ENCODE measurements at places on chromosomes 16 and 17.

DNA sequence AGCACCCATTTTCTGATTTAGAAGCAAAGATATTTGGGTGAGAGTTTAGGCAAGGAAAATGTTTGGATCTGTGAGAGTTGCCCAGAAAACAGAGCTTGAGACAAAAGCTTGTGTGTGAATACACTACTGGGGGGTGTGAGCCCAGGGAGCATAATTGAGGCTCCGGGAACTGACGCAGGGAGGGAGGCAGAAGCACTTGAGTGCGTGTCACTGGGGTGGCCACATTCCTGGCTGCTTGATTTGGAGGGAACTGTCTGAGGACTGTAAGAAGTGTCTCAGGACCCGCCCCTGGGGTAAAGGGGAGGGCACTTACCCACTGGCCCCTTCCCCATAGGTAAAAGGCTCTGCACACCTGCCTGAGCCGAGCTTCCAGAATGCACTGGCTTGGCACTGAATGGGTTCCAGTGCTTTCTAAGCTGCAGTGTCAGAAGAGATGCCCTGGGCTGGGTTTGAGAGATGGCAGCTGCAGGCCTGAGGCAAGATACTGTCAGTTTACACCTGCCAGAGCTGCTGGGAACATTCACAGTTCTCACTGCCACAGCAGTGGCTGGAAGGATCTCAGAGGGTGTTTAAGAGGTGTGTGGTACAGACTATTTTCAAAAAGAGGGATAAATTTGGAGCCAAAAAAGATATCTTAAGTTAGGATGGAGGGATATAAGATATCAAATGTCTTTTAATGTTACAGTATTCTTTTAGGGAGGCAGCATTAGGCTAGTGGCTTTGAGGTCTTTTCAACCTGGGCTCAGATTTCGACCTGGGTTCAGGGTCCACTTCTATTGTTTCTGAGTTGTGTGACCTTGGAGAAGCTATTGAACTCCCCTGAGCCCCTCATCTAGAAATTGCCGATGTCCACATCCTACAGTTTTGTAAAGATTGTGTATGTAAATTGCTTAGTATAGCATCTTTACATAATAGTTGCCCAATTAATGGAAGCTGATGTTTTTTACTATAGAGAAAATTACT is 6.9 kb upstream of the TEX2 start:
- no peak for DNase-seq

GRCh38 chr17:47850692-47851573 is at the start of gene SP6:
TSS of gene SP6 (minus strand) at chr17:47851163. CDS start at chr17:47848429, 2,734 bp downstream.
- peak; percentile 45 for DNase-seq

GRCh38 chr16:17921357-17921978 is 415.1 kb downstream of the NPIPA8 start:
- DNase-seq, result peak; percentile 18

- DNase-seq, result no peak
Measured at GRCh38 chr17:77451245-77451893, 310.6 kb downstream of the SEC14L1 start.

DNA sequence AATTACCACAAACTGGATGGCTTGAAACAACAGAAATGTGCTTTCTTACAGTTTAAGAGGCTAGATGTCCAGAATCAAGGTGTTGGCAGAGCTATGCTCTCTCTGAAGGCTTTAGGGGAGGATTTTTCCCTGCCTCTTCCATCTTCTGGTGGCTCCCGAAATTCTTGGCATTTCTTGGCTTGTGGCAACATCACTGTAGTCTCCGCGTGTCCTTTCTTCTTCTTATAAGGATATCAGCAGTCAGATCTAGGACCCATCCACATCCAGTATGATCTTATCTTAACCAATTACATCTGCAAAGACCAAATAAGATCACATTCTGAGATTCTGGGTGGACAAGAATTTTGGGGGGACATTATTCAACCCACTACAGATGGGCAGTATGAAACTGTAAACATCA is 119.2 kb upstream of the PMFBP1 start:
- no peak for DNase-seq

GRCh38 chr16:81492311-81492761 is 47.7 kb downstream of the CMIP start:
- no peak for DNase-seq

GRCh38 chr17:57242148-57242547 is 14.2 kb upstream of the MSI2 start:
- no peak for DNase-seq

DNA sequence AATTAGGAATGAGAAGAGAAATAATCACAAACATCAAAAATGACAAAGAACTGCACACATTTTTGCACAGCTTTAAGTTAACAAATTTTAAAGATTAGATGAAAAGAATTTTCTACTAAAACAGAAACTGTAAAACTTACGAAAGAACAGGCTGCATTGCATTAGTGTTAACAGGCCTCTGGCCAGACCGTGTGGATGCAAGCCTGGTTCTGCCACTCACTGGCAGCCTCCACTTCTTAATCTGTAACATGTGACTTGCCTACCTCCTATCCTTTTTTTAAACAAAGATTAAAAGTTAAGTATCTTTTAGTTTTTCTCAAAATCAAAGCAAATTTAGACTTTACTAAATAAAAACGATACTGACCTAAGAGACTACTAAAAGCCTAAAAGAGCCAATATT is 37.5 kb downstream of the CREBBP start:
- no peak for DNase-seq

DNA sequence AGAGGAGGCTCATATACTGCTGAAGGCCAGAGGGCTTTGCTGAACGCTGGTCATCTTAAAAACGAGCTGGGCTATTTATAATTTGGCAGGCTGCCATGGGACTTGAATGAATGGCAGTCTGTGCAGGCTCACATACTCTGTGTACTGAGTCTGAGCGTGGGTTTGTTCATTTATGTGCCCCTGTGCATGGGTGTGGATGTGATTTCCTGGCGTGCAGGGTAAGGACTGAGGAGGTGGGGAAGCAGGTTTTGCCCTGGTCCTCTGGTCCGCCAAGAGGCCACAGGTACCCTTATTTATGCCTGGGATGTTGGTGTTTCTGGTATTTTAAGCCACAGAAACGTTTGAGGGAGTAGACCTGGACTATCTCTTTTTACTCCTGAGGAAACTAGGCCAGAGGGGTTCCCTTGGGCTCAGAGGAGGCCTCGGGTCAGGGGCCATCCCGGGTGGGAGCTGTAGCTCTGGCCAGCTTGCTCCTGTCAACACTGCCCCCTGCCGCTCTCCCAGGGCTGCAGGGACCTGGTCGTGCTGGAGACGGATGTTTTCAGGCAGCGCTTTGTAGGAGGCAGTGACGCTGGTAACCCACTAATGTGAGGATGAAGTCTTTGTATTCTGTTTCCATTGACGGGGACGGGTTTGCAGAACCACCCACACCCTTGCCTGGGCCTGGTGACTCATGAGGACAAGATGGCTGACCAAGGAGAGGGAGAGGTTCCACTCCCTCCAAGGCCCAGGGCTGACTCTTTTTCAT is 184.4 kb downstream of the MSI2 start:
- peak; percentile 37 for DNase-seq

DNA sequence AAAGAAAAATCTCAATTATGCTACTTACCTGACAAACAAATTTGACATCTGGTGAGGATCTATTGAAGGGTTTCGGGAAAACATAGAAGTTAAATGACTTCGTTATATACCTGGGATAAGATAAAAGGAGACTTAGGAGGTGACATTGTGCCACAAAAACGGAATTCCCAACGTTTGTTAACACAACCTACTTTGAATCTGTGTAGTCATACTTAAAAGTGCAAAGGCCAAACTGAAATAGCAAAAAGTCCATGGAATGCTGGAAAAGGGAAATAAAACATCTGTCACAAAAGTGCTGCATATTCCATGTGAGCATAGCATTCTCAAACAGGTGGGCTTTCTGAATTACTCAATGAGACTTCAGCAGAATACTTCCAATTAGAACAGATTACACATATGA is 3.0 kb downstream of the PARN start:
- DNase-seq, result no peak

DNA sequence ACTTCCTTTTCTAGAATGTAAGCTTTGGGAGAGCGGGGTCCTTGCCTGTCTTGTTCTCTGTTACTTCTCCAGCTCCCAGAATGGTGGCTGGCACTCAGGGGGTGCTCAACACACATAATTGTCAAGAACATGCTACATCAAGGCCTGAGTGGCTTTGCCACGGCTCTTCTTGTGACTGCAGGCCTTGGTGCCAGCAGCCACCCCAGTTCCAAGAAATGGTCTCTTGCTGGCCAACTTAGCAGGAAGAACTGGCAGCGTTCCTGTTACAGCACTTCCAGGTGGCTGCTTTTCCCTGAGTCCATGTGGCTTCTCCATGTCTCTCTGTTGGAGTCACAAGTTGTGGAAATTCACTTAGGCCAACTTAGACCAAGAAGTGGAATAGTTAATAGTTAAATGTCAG is 36.1 kb downstream of the PRKCB start:
- DNase-seq, result no peak

GRCh38 chr16:17328932-17329331 is 141.8 kb downstream of the XYLT1 start:
- DNase-seq, result no peak

GRCh38 chr16:57156351-57156703 is 29.5 kb downstream of the PSME3IP1 start:
- no peak for DNase-seq

GRCh38 chr16:56258508-56259424 is 67.5 kb downstream of the GNAO1 start:
- DNase-seq, result no peak

- no peak for DNase-seq
Measured at GRCh38 chr16:85639529-85640253, 26.6 kb downstream of the GSE1 start.

DNA sequence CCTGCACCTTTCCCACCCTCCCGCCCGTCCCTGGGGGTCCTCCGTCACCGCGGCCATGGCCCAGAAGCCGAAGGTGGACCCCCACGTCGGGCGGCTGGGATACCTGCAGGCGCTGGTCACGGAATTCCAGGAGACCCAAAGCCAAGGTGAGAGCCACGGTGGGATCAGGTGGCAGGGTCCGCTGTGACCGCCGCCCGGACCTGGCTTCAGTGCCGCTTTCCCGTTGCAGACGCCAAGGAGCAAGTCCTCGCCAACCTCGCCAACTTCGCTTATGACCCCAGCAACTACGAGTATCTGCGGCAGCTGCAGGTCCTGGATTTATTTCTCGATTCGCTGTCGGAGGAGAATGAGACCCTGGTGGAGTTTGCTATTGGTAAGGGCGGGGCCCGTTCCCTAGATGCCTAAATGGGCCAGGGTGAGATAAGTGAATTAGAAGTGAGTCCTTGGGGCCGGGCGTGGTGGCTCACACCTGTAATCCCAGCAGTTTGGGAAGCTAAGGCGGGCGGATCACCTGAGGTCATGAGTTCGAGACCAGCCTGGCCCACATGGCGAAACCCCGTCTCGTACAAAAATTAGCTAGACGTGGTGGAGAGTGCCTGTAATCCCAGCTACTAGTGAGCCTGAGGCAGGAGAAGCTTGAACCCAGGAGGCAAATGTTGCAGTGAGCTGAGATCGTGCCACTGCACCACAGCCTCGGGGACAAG is 617 bp downstream of the ARMC7 start:
- DNase-seq, result no peak

- DNase-seq, result no peak
Measured at GRCh38 chr17:33806631-33807030, 448.5 kb upstream of the CCL2 start.

DNA sequence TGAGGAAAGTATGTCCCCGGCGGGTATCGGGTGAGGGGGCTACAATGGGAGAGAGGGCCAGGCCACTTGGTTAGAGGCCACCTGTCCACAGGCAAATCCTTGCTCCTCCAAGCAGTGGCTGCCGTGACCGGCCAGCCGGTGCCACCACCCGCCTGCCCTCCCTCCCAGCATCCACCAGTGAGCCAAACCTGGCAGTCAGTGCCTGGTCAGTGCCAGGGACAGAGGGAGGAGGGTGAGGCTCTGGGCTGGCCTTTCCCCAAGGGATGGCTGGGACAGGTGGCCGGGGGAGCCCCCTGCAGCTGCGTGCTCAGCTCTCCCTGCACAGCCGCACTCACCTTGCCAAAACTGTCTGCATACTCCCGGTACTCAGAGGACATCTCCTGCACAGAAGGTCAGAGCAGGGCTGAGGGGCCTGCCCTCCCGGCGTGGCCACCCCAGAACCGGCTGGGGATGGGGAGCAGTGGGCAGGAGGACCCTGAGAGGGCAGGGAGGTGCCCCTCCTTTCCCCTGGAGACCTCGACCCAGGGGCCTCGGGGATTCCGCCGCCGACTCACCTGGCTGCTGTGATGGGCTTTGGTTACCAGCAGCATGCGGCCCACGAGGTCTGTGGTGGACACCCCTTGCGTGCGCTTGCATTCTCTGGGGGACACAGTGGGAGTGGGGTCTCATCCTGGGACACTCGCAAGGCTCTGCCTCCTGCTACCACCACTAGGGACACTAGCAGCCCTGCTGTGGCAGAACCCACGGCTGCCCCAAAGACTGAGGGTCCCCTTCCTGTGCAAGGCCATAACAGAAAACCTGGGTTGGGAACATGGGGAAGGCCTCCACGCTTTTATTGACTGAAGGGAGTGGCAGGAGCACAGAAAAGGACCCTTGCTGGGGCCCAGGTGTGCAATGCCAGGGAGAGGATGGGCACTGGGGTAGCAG is 3.7 kb downstream of the PCYT2 start:
- DNase-seq, result no peak

DNA sequence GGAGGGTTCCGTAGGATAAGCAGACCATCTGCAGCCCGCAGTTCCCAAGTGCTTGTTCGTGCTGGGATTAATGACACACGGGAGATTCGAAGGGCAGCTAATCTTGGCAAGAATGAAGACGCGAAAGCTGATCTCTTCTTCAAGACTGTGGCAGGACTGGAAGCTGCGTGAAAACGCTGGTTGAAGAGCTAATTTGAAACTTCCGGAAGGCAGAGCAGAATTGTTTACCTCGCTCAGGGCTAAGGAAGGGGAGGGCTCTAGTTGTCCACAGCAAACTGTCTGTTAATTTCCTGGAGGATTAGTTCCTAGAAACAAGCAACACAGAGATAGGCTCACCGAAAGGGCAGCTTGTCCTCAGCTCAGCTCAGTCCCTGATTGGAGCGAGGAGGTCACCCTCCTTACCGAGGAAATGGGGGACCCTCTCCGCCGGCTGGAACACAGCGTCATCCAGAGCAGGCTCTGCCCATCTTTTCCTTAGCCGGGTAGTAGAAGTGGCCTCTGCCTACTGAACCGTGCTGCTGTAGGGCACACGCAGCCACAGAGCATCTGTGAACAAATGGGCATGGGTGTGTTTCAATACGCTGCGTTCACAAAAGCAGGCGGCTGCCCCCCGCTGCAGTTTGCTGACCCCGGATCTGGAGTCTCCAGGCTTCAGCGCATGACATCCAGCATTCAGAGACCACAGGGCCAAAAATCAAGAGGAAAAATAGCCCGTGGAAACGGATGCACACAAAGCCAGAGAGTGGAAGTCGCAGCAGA is 16.7 kb upstream of the BAIAP2 start:
- no peak for DNase-seq

DNA sequence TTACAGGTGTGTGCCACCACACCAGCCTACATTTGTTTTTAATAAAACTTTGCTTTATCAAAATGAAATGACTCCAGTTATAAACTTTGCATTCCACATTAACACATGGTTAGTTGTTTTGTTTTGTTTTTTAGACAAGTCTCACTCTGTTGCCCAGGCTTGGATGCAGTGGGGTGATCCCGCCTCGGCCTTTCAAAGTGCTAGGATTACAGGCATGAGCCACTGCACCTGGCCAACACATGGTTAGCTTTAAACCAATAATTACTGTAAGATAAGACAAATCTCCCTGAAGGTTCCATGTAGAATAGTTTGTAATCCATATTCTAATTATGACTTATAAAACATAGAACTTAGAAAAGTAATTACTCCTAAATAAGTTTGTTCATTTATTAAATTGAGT is 89.8 kb upstream of the MED13 start:
- DNase-seq, result no peak
